ENCODE measurements at places on chromosomes 13 and 19. TPM values are rescaled to one million over a fixed set of nuclear protein-coding genes. Genes with fewer than 3 reads are reported as not detected.

The SRRM5 gene
- 0.81 TPM for total RNA-seq

The UBL3 gene
- total RNA-seq, result 9.1 TPM

The SIGLEC12 gene
- total RNA-seq, result not detected

The PSG7 gene
- 0.09 TPM for total RNA-seq

The CLEC4M gene
- total RNA-seq, result not detected

The KLK14 gene
- total RNA-seq, result 0.50 TPM

The ZNF541 gene
- not detected for total RNA-seq

The TNFSF13B gene
- not detected for total RNA-seq

The ATP8A2 gene
- 0.01 TPM for total RNA-seq

The GIPR gene
- 3.4 TPM for total RNA-seq

The B3GNT8 gene
- not detected for total RNA-seq

The MTUS2 gene
- not detected for total RNA-seq

The TPTE2 gene
- total RNA-seq, result not detected
